ENCODE measurements at places on chromosomes 3 and 15. TPM values are rescaled to one million over a fixed set of nuclear protein-coding genes. Genes with fewer than 3 reads are reported as not detected.

The CLEC3B gene
- total RNA-seq: 2.0 TPM

The CCNB2 gene
- total RNA-seq: 9.0 TPM

The GUCA1C gene
- total RNA-seq: not detected

The EXD1 gene
- not detected for total RNA-seq

The LRTM1 gene
- not detected for total RNA-seq

The GOLGA8M gene
- total RNA-seq: 0.92 TPM

The PP2D1 gene
- total RNA-seq: not detected

The TPRA1 gene
- 47.4 TPM for total RNA-seq

The PRR23C gene
- total RNA-seq: not detected

The ZBTB47 gene
- 21.5 TPM for total RNA-seq

The MOBP gene
- not detected for total RNA-seq

The COLQ gene
- total RNA-seq: 0.46 TPM

The CPEB1 gene
- total RNA-seq: 13.7 TPM

The CRABP1 gene
- total RNA-seq: not detected

The PROS1 gene
- total RNA-seq: 19.2 TPM

The ZBED2 gene
- 0.28 TPM for total RNA-seq

The CAND2 gene
- total RNA-seq: 3.1 TPM

The ITIH1 gene
- total RNA-seq: 0.18 TPM

The CCR9 gene
- not detected for total RNA-seq

The SCN11A gene
- total RNA-seq: under 0.01 TPM

The PCLAF gene
- total RNA-seq: 14.7 TPM

The IL17RC gene
- total RNA-seq: 24.7 TPM

The C3orf18 gene
- total RNA-seq: 16.0 TPM

The TM4SF4 gene
- not detected for total RNA-seq

The KNG1 gene
- total RNA-seq: not detected

The LTK gene
- not detected for total RNA-seq

The TGM4 gene
- not detected for total RNA-seq

The OR4M2 gene
- not detected for total RNA-seq

The ACP3 gene
- total RNA-seq: 1.3 TPM

The GRM7 gene
- under 0.01 TPM for total RNA-seq

The CPN2 gene
- total RNA-seq: not detected

The SOX14 gene
- total RNA-seq: not detected

The ATP8B4 gene
- 155 TPM for total RNA-seq
